ENCODE measurements at places on chromosomes 3 and 15. TPM values are rescaled to one million over a fixed set of nuclear protein-coding genes. Genes with fewer than 3 reads are reported as not detected.

The CIB2 gene
- total RNA-seq = 1.7 TPM

The COL6A5 gene
- not detected for total RNA-seq

The A4GNT gene
- not detected for total RNA-seq

The CHST2 gene
- total RNA-seq = 7.9 TPM

The CLDN11 gene
- total RNA-seq = not detected

The TEX9 gene
- 1.8 TPM for total RNA-seq

The TMEM207 gene
- total RNA-seq = not detected

- H3K27me3 ChIP-seq = no peaks in the 10 kb centered on the region
- peaks cover 63% of the 10 kb centered on the region for H3K36me3 ChIP-seq
- H3K4me1 ChIP-seq = peaks cover 62% of the 10 kb centered on the region
- peak overlapping the region; percentile 58 for H3K4me3 ChIP-seq
Observed at GRCh38 chr15:64503640-64504039, 43.3 kb downstream of the ZNF609 start.

- H3K4me1 ChIP-seq = peaks cover 45% of the 10 kb centered on the region
- H3K36me3 ChIP-seq = peaks cover 11% of the 10 kb centered on the region
- peak; percentile 47 for ATAC-seq
- H3K27me3 ChIP-seq = peaks cover 9% of the 10 kb centered on the region
- H3K4me3 ChIP-seq = peak overlapping the region; percentile 74
Observed at GRCh38 chr15:70494852-70495571, 268.3 kb downstream of the UACA start.

- no peak overlapping the region for H3K4me3 ChIP-seq
- ATAC-seq = peak; percentile 29
- H3K36me3 ChIP-seq = peaks cover 14% of the 10 kb centered on the region
- H3K4me1 ChIP-seq = peaks cover 13% of the 10 kb centered on the region
- no peak overlapping the region for H3K27ac ChIP-seq
Observed at GRCh38 chr15:88657326-88658069, 18.7 kb downstream of the ISG20 start.

DNA sequence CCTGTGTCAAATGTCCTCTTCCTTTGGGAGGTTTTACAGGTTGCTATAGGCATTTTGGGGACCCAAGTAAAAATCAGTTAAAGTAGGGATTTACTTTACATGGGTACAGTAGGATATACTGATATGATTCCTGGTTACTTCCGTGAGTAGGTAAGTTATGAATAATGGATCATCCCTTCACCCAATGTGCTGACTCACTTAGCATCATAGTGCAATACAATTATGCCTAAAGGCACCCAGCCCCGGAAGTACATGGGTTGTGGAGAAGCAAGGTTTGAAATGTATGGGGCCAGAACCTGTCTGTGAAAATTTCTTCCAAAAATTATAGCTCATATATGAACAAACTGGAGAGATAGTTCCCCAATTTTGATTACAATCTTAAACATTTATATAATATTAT, 64.0 kb downstream of the GLB1 start:
- peak overlapping the region; percentile 54 for H3K4me3 ChIP-seq
- peak overlapping the region; percentile 83 for H3K27ac ChIP-seq
- ATAC-seq = peak; percentile 66
- peaks cover 88% of the 10 kb centered on the region for H3K36me3 ChIP-seq

GRCh38 chr3:72887343-72887704, 522 bp upstream of the GXYLT2 start:
- ATAC-seq = no peak
- no peak overlapping the region for H3K27ac ChIP-seq
- peak overlapping the region; percentile 67 for H3K4me3 ChIP-seq
- no peaks in the 10 kb centered on the region for H3K36me3 ChIP-seq
- H3K4me1 ChIP-seq = peaks cover 5% of the 10 kb centered on the region

- H3K36me3 ChIP-seq = no peaks in the 10 kb centered on the region
- H3K27me3 ChIP-seq = no peaks in the 10 kb centered on the region
- ATAC-seq = peak; percentile 61
Observed at GRCh38 chr3:50192689-50193141, 1.3 kb downstream of the GNAT1 start.

DNA sequence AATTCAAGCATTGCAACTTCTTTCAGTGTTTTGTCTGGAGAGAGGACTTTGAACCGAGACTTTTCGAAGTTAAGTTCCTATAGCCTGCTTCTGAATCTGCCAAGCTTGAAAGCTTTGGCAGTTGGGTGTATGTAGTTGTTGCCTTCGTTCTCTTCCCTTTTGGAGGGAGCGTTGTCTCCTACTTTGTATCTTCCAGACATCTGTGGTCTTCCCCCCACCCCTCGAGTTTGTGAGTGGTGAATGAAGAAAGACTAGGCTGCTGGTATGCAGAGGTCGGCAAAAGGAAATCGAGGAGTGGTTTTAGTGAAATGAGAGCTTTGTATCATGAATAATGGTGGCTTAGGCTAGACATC, 1.3 kb downstream of the CTNNB1 start:
- H3K36me3 ChIP-seq = peaks cover 56% of the 10 kb centered on the region
- ATAC-seq = peak; percentile 7

DNA sequence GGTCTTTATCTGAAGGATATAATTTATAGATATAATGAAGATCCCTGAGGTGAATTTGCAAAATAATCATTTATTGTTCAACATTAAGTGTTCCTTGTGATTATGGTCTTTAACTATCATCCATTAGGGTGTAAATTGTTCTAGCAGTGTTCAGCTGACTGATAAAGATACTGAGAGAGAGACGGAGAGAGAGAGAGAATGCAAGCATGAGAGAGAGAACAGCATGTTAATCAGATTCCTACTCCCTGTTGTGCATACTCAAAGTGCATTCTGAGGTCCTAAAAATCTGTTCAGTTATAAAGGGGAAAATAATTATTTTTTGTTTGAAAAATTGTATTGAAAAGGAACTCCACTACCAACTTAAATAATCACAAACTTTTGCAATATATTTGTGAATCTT, 271.0 kb upstream of the CBLB start:
- H3K4me1 ChIP-seq = no peaks in the 10 kb centered on the region
- H3K4me3 ChIP-seq = no peak overlapping the region
- ATAC-seq = no peak
- no peaks in the 10 kb centered on the region for H3K27me3 ChIP-seq

DNA sequence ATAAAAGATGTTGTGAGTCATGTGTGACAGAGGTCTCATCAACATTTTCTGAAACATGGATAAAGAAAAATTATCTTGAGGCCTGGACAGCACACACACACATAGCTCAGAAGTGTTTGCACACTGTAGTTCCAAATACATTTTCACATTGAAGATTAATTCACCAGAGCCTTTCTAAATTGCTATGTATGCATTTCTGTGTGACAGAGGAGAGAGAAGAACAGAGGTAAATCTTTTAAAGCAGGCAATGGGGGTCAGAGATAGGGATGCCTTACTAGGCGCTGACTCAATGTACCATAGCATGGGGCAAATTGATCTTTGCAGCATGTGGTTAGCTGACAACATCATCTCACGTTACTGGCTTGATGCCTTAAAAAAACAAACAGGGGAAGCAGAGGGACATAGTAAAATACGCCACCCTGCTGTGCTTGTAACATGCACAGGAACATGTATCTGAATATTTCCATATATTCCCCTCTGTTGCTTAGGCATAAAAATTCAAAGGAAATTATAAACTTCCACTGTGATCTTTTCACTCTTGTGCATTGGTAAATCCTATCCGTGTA, 7.7 kb downstream of the POU1F1 start:
- H3K36me3 ChIP-seq = no peaks in the 10 kb centered on the region
- H3K27me3 ChIP-seq = peaks cover 6% of the 10 kb centered on the region
- no peak overlapping the region for H3K27ac ChIP-seq
- no peak for ATAC-seq
- H3K4me3 ChIP-seq = no peak overlapping the region
- peaks cover 5% of the 10 kb centered on the region for H3K4me1 ChIP-seq

- peaks cover 6% of the 10 kb centered on the region for H3K4me1 ChIP-seq
- H3K27ac ChIP-seq = peak overlapping the region; percentile 22
- ATAC-seq = no peak
- peaks cover 99% of the 10 kb centered on the region for H3K36me3 ChIP-seq
- H3K4me3 ChIP-seq = no peak overlapping the region
Observed at GRCh38 chr3:66383023-66383422, 117.8 kb downstream of the LRIG1 start.

DNA sequence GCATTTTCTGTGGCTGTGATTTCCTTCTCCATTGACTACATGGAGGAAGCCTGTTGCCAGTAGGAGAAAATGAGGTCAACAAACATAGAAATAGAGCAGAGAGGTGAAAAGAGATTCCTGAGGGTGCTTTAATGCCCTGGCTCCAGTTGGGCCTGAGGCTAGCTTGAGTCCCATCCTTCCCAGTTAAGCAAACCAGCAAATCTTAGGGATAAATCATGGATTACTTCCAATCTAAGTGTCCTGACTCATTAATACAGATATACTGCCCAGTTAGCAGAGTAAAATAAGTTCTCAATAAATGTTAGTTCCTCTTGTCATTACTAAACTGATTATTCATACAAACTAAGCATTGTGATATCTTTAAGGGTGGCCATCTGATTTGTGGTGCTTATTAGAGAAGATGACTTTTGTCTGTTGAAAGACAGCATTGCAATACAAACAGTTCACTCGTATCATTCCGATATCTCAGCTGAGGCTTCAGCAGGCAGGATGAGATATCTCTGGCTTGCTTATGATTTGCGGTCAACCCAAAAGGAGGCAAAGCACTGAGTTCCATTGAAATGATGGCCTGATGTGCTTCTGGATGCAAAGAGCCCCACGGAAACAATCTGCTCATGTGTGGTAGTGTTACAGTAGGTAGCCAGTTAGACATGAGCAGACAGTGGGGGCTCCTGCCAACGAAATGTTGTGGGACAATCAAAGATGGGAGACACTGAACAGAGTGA, 6.6 kb upstream of the STARD5 start:
- no peaks in the 10 kb centered on the region for H3K4me1 ChIP-seq
- no peaks in the 10 kb centered on the region for H3K36me3 ChIP-seq
- H3K4me3 ChIP-seq = no peak overlapping the region

DNA sequence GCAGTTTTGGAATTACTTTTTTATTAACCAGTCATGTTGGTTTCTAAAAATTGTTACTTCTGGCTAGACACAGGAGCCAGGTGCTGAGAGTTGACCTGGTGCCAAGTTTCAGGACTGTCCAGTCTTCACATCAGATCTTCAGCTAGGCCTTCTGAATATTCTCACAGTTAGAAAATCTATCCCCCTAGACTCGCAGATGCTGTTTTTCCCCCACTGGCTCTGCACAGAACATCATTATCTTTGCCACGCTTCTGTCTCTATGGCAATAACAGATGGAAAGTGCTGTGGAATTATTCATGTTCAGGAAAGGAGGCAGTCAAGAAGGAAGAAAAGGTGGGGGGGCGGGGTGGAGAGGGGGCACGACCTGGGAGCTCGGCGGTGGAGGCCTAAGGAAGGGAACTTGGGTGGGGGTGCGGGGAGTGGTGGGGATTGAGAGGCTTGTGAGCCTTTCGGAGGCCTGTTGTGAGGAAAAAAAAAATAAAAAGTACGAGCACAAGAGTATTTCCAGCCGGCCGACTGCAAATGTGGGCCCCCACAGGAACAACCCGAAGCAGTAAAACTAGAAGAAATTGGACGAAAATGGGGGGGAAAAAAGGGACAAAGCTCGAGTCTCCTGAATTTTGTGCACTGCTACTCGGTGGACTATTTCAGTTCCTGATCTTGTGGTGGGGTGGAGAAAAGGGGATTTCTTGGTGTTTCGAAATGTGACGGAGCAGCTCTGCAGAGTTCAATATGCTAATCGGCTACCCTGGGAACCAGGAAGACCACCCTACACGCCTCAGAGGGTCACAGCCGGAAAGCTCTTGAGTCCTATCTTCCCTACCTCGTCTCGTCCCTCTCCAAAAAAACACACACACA, 1.5 kb upstream of the SKIL start:
- H3K27ac ChIP-seq = peak overlapping the region; percentile 54
- H3K4me1 ChIP-seq = peaks cover 24% of the 10 kb centered on the region
- H3K4me3 ChIP-seq = peak overlapping the region; percentile 55
- peaks cover 25% of the 10 kb centered on the region for H3K36me3 ChIP-seq
- ATAC-seq = no peak

DNA sequence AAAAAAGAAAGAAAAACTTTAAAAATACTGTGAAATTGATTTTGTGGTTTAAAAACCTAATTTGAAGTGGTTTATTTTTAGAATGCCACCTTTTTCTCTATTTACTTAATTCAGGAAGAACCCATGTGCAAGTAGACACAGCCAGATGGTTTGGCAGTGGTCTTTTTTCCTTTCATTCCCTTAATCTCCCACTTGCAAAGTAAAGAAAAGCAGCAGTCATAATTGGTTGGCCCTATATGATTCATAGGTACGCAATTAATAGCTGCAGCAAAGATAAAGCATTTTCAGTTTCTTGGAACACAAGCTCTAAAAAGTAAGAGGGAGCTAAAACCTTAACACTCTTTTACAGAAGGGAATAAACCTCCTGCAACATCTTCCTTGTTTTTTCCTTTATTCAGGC, 115.3 kb downstream of the MECOM start:
- no peaks in the 10 kb centered on the region for H3K36me3 ChIP-seq
- no peak overlapping the region for H3K4me3 ChIP-seq
- no peaks in the 10 kb centered on the region for H3K4me1 ChIP-seq
- no peak for ATAC-seq

GRCh38 chr15:91917686-91918360, 64.3 kb downstream of the SLCO3A1 start:
- no peaks in the 10 kb centered on the region for H3K27me3 ChIP-seq
- no peak overlapping the region for H3K4me3 ChIP-seq
- peaks cover 14% of the 10 kb centered on the region for H3K36me3 ChIP-seq
- no peak for ATAC-seq
- H3K27ac ChIP-seq = peak overlapping the region; percentile 20
- H3K4me1 ChIP-seq = peaks cover 32% of the 10 kb centered on the region

DNA sequence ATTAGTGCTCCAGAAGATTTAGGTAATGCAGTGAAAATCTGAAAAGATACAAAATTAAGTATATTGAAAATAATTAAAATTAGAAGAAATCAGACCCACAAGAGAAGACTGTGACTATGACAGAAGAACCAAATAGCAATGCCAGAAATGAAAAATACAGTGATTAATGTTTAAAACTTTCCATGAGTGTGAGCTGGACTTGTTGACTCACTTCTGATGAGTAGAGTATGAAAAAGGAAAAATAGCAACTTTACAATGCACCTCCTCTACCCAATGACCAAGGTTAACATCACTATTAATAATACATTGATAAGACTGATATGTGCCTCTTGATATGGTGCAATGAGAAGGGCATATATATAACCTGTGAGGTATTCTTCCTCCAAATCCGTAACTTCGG, 39.3 kb upstream of the SLC22A13 start:
- no peaks in the 10 kb centered on the region for H3K27me3 ChIP-seq
- H3K4me1 ChIP-seq = peaks cover 4% of the 10 kb centered on the region
- H3K36me3 ChIP-seq = peaks cover 98% of the 10 kb centered on the region
- H3K4me3 ChIP-seq = no peak overlapping the region

- peak overlapping the region; percentile 59 for H3K4me3 ChIP-seq
- peaks cover 14% of the 10 kb centered on the region for H3K4me1 ChIP-seq
- no peak for ATAC-seq
- H3K27ac ChIP-seq = no peak overlapping the region
Observed at GRCh38 chr3:127753898-127754410, 68.4 kb downstream of the MGLL start.
